ENCODE measurements at places on chromosomes 4 and X.

DNA sequence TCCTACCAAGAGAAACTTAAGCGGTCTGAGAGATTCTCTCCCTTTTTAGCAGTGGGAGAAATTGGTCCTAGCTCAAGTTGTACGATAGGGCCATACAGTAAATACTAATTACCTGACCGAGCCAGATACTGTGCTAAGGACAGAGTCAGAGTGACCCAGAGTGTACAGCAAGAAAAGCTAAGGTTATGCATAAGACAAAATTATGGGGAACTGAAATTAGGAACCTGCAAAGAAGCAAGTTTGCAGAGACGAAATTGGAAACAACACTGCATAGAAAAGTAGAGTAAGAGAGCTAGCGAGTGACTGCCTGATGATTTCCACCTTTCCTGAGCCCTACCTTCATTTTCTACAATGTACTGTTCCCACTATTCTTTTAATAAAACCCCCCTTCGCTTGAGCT, 278.1 kb downstream of the NKX6-1 start:
- DNase-seq: no peak

- DNase-seq: no peak
These were observed 195.0 kb upstream of the HS3ST1 start for GRCh38 chr4:11623726-11624037.

GRCh38 chr4:83905952-83906351, 370.0 kb downstream of the GPAT3 start:
- no peak for DNase-seq

DNA sequence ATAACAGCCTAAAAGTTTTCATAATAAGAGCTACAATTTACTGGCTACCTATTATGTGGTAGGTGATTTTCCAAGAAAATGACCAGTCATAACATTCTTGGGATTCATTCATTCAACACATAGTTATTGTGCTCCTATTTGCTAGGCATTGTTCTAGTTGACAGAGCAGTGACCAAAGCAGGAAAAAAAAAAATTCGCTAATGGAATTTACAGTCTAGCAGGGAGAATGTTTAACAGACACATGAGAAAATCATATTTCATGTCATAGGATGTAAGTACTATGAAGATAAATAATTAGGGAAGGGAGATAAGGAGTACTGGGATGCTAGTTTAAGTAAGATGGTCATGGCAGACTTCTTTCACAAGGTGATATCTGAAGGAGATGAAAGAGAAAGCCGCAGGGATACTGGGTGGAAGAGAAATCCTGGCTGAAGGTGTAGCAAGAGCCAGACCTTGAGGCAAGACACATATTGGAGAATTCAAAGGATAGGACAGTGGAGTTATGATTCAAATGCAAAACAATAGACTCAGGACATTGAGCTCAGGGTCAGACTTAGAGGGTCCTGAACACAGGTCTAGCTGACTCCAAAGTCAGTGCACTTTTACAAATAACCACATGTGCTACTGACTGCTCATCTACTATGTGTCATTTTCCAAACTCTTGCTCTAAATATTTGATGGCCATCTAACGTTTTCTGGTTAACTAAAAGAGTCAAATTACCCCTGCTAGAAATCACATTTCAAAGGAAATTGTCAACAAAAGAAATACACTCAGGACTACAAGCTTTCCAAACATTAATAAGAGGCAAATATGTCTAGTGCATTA, 20.4 kb downstream of the SPCS3 start:
- no peak for DNase-seq

GRCh38 chrX:134004084-134004483, 18.7 kb upstream of the GPC3 start:
- peak; percentile 82 for DNase-seq

GRCh38 chr4:122297694-122298093, 81.1 kb upstream of the ADAD1 start:
- no peak for DNase-seq

DNA sequence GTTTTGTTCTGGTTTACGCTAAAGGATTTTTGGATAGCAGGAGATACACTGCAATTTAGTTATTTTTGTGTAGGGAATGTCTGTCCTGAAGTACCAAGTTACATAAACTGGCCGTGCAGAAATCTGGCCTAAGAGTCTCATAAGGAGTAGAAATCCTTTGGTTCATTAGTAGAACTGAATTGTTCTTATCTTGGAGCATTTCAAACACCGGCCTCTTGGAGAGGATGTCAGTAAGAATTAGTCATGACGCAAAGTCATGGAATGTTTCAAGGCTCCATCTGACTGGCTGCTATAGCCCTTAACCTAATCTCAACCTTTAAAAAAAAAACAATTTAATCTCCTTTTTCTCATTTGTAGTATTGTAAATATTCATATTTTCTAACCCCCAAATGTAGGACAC, 15.2 kb downstream of the PDLIM3 start:
- DNase-seq: no peak

DNA sequence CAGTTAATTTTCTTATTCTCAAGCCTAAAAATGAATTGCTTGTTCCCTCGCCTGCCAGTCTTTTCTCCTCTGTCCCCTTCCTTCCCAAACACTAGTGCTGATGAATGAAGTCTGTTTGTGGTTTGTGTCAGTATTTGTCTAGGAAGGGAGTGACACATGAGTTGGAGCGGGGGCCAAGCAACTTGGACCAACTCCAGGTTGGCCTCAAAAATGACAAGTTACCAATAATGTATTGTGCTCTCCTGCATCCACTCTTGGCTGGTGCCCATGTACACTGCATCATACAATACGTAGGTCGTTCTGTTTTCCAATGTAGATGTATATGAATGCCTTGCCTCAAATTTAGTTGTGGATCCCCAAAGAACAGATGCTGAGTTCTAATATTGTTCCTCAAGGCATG, 223.0 kb upstream of the GPC4 start:
- peak; percentile 79 for DNase-seq

GRCh38 chr4:8442596-8443358, 2.2 kb downstream of the TRMT44 start:
- DNase-seq: no peak

DNA sequence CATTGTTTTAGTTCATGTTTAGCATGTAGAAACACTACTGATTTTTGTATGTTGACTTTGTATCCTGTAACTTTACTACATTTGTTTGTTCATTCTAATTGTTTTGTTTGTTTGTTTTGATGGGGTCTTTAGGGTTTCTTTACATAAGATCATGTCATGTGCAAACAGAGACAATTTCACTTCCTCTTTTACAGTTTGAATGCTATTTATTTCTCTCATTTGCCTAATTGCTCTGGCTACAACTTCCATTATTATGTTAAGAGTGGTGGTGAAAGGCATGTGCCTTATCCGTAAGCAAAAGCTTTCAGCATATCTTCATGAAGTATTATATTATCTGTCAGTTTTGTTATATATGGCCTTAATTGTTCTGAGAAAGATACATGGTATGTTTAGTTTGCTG, 571.1 kb downstream of the PCDH7 start:
- DNase-seq: no peak

DNA sequence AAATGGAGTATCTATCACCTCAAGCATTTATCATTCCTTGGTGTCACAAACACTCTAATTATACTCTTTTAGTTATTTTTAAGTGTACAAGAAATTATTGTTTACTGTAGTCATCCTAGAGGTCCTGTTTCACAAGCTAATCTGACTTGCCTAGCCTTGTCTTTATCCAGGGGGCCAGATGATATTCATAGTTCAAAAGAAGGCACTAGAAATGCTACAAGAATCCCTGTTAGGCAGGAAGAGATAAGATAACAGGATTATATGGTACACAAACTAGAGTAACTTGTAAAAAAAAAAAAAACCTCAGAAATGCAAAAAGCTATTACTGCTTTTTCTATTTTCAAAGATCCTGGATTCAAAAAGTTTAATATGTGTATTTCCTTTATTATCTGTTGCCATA, 95.8 kb downstream of the MBNL3 start:
- no peak for DNase-seq

DNA sequence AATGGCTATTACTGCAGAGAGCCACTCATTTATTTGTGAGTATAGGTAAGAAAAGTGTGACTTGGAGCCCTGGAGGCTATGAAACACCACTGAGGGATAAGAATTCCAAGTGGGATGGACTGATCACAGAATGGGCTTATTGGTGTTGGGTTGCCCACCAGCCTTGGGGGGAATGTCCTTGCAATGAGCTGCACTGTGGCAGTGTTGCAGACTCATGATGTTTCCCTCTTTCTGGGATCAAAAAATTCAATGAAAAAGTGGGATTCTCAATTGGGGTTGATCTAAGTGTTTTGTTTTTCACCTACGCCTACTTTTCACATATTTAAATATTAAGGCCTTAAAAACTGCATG, 1024.5 kb upstream of the PCDH10 start:
- no peak for DNase-seq

GRCh38 chr4:3115637-3116270, 41.3 kb downstream of the HTT start:
- DNase-seq: peak; percentile 51

GRCh38 chr4:158459085-158459820, 62.4 kb upstream of the RXFP1 start:
- DNase-seq: no peak

GRCh38 chr4:183437452-183437851, 7.0 kb upstream of the CDKN2AIP start:
- DNase-seq: no peak

- no peak for DNase-seq
These were observed 337.3 kb downstream of the CENPC start for GRCh38 chr4:67207941-67208441.

DNA sequence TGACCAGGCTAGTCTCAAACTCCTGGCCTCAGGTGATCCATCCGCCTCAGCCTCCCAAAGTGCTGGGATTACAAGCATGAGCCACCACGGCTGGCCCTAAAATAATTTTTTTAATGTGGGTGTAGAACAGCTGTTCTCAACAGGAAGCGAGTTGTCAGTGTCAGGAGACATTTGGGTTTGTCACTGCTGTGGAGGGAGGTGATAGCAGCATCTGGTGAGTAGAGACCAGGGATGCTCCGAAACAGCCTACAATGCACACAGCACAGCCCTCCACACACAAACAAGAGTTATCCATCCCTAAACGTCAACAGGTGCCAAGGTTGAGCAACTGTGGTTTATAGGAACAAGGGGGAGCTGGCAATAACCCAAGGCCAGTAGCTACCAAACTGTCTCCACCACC, 243.4 kb upstream of the STS start:
- DNase-seq: no peak

Measured in fibroblast of skin of right biceps (primary cell).